NCI-H510A (cell line): ENCODE measurements at places on chromosomes 2 and 18.

DNA sequence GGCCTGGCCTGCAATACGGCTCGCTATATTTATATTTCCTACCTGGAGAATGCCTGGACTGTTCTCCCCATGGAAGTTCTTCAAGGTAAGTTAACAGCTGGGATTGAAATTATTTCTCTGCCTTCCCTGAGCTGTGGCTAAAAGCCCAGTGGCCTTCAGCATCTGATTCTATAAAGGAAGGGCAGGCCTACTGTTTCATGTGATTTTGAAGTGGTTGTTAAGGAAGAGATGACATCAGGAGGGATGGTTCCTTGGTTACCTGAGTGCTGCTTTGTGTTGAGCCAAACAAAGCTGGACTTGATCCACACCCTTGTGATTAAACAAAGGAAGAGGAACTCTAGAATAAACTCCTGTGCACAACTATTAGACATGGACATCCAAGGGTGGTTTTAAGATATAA is 61.6 kb downstream of the MFSD6 start:
- peak; percentile 83 for DNase-seq

DNA sequence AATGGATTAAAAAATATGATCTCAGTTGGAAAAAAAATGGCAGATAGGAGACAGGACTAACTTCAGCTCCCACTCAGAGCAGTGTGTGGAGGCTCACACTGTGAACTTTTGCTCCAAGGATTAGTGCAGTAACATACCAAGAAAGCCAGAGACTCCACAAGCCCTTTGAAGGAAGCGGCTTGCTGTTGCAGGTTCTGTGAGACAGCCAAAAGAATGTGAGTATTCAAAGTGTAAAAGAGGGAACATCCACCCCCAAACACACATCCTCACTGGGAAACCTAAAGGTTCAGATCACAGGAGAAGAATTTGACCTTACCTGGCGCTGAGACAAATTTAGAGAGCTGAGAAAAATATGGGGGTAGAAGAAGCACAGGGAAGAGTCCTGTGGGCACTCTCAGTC is 77.5 kb downstream of the FAM171B start:
- no peak for DNase-seq

GRCh38 chr2:110759411-110759810 is 27.0 kb downstream of the ACOXL start:
- no peak for DNase-seq

- DNase-seq: no peak
Measured at GRCh38 chr18:12491611-12492435, 84.1 kb downstream of the PRELID3A start.

DNA sequence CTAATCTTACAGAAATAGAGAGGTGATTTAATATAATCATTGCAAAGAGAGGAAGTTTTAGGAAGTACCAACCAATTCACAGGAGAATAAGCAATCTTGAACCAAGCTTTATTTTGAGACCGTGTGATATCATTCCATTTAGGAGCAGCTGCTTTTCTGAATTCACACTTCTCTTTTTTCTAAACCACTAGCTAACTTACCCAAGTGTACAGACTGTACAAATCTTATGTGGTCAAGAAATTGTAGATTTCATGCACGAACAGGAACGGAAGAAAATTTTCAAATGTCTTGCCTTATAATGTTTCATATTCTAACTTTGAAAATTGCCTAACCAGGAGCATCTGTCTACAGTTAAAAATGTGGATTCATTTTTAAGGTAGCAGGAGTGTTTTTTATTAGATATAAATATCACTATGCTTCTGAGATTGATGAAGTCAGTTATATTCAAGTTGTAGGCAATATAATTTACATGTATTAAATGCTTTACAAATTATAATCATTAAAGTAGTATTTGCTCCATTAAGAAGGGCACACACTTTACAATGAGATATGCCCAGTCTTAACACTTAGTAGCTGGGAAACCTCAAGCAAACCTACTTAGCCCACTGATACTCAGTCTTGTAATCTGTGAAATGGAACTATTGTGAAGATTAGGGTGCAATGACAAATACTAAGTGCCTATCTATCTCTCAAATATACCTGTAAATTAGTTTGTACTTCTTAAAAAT is 302.2 kb upstream of the STON1 start:
- no peak for DNase-seq
